ENCODE measurements at places on chromosomes 7 and 10. TPM values are rescaled to one million over a fixed set of nuclear protein-coding genes. Genes with fewer than 3 reads are reported as not detected.

Gene ZNF777
- total RNA-seq, result 9.7 TPM

Gene C10orf105
- 0.33 TPM for total RNA-seq

Gene AKR1B15
- total RNA-seq, result not detected

GRCh38 chr10:120460186-120460585 lies 3.2 kb downstream of the PLPP4 start:
- H3K36me3 ChIP-seq, result no peaks in the 10 kb centered on the region
- peaks cover 20% of the 10 kb centered on the region for H3K4me1 ChIP-seq
- no peak overlapping the region for H3K4me3 ChIP-seq
- peaks cover 22% of the 10 kb centered on the region for H3K27me3 ChIP-seq
- DNase-seq, result no peak

DNA sequence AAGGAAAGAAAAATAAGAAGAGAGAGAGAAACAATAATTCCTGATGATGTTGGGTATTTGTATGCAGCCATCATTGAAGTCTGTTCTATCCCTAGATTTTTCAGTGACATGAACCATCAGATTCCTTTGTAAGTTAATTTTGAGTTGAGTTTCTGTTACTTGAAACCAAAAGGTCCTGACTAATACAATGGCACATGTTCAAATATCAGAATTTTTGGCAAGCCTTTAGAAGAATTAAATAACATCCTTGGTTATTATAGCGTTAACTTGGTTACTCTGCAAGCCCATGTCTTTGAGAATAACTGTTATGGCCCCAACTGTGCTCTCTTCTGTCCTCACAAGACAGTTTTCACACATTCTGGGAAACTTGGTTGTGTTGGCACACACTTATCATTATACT lies 66.5 kb downstream of the SYPL1 start:
- no peaks in the 10 kb centered on the region for H3K36me3 ChIP-seq
- no peak overlapping the region for H3K27ac ChIP-seq
- no peaks in the 10 kb centered on the region for H3K27me3 ChIP-seq
- no peak for DNase-seq
- H3K4me3 ChIP-seq, result no peak overlapping the region

GRCh38 chr7:43677864-43678263 lies 51.5 kb downstream of the COA1 start:
- no peak for DNase-seq
- H3K27me3 ChIP-seq, result no peaks in the 10 kb centered on the region
- H3K4me3 ChIP-seq, result no peak overlapping the region
- no peak overlapping the region for H3K27ac ChIP-seq
- H3K36me3 ChIP-seq, result no peaks in the 10 kb centered on the region

Gene FFAR4
- not detected for total RNA-seq

Gene PON1
- not detected for total RNA-seq

Gene IFIT2
- total RNA-seq, result 0.37 TPM

DNA sequence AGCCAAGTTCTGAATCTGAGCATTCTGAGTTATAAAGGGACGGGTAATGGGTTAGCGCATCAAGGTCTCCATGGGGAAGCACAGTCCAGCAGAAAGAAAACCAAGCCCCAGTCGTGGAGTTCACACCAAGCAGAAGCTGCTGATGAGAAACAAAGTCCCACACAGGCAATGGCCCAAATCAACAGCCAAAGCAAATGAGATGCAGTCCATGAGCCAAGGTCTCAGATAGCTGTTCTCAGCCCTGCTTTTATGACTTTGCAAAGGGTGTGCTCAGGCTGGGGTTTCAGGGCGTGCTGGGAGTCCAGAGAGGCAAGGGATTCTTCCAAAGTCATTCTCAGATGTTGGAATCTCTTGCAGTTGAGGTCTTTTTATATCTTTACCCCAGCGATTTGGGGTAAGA lies 32.0 kb downstream of the THNSL1 start:
- H3K27me3 ChIP-seq, result no peaks in the 10 kb centered on the region
- no peaks in the 10 kb centered on the region for H3K36me3 ChIP-seq
- H3K4me1 ChIP-seq, result no peaks in the 10 kb centered on the region
- no peak overlapping the region for H3K27ac ChIP-seq
- no peak overlapping the region for H3K4me3 ChIP-seq

DNA sequence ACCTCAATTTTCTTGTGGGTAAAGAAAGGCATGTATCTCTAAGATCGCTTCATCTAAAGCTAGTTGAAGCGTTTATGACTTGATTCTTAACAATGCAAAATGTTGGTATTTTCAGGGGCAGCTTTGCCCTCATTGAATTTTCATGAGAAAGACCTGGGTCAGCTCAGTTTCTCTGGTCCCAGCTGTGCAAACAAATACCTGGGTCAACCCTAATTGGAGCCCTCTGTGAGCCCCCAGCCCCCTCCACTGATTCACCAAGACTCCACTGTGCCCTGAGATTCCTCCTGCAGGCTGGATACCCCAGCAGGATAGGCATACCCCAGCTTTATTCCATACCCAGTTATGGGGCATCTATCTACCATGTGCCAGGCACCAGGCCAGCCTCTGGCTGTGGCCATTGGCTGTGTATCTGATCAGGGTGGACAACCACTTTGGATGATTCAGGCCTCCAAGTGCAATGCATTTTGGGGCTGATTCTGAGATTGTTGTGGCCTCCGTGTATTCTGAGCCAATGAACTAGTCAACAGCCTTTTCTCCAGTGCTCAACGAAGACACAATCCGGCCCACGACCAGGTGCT lies 201.9 kb downstream of the MYOF start:
- H3K27me3 ChIP-seq, result no peaks in the 10 kb centered on the region
- peak overlapping the region; percentile 17 for H3K27ac ChIP-seq
- H3K36me3 ChIP-seq, result no peaks in the 10 kb centered on the region
- DNase-seq, result no peak
- H3K4me1 ChIP-seq, result peaks cover 15% of the 10 kb centered on the region
- no peak overlapping the region for H3K4me3 ChIP-seq

DNA sequence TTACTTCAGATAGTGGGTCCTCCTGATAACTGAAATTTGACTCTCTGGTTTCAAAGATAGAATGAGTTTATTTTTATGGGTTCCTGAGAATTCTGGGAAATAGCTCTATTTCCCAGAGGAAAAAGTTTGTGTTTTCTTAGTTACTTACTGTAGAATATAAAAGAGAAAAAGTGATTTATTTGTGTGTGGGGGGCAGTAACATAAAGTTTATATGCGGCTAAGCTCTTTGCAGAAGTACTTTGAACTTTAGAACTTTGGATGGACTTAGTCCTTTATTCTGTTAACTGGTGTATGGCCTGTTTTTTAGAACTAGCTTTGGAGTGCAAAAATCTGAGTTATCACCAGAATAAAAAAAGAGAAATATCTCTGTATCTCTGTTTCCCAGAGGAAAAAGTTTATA lies 157.1 kb downstream of the BBS9 start:
- no peak for DNase-seq
- H3K4me3 ChIP-seq, result no peak overlapping the region
- H3K36me3 ChIP-seq, result no peaks in the 10 kb centered on the region
- no peaks in the 10 kb centered on the region for H3K27me3 ChIP-seq
- H3K4me1 ChIP-seq, result no peaks in the 10 kb centered on the region

DNA sequence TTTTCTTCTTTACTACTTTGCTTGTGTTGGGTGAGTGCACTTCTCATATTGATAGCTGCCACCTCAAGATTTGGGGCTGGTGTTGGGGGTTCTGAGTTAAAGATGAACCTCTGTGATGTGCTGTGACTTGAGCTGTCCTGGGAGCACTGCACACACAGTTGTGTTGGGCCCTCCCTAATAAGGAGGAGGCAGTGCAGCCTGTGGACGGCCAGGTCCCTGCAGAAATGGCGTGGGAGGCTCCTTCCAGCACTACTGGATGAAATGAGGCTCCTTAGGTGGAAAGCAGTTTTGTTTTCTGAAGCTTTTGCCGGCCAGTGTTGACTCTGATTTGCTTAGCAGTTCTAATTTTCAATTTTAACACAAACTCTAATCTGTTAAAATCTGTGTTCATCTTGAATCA lies 44.0 kb downstream of the WDR37 start:
- DNase-seq, result no peak
- H3K27ac ChIP-seq, result no peak overlapping the region
- H3K36me3 ChIP-seq, result peaks cover 40% of the 10 kb centered on the region
- no peaks in the 10 kb centered on the region for H3K4me1 ChIP-seq

Gene MMD2
- total RNA-seq, result not detected

GRCh38 chr10:32961343-32961894 lies 3.4 kb upstream of the ITGB1 start:
- peaks cover 6% of the 10 kb centered on the region for H3K4me1 ChIP-seq
- no peak overlapping the region for H3K27ac ChIP-seq
- H3K36me3 ChIP-seq, result no peaks in the 10 kb centered on the region

- no peak for DNase-seq
- no peak overlapping the region for H3K4me3 ChIP-seq
- H3K4me1 ChIP-seq, result no peaks in the 10 kb centered on the region
- no peak overlapping the region for H3K27ac ChIP-seq
Measured at GRCh38 chr7:120873401-120873800, 15.5 kb upstream of the TSPAN12 start.

DNA sequence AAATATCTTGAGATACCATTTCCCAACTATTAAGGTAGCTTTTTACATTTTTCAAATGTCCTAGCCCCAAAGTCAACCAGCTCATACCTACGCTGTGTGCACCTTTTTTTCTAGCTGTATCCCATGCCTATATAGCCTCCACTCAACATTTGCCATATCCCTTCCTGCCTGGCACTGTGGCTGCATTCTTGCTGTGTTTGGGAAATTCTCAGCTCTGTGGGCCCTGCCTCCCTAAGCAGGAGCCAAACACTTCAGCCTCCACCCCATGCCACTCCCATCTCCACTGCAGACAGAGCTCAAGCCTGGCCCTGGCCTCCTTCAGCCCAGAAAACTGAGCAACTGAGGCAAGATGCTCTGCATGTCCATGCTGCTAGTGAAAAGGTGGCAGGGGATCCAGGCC lies 141.3 kb downstream of the RAB11FIP2 start:
- no peak overlapping the region for H3K4me3 ChIP-seq
- no peak for DNase-seq
- H3K4me1 ChIP-seq, result no peaks in the 10 kb centered on the region
- H3K27ac ChIP-seq, result no peak overlapping the region

Gene SLC18A3
- total RNA-seq, result not detected

Gene SEMA3C
- total RNA-seq, result 0.68 TPM

DNA sequence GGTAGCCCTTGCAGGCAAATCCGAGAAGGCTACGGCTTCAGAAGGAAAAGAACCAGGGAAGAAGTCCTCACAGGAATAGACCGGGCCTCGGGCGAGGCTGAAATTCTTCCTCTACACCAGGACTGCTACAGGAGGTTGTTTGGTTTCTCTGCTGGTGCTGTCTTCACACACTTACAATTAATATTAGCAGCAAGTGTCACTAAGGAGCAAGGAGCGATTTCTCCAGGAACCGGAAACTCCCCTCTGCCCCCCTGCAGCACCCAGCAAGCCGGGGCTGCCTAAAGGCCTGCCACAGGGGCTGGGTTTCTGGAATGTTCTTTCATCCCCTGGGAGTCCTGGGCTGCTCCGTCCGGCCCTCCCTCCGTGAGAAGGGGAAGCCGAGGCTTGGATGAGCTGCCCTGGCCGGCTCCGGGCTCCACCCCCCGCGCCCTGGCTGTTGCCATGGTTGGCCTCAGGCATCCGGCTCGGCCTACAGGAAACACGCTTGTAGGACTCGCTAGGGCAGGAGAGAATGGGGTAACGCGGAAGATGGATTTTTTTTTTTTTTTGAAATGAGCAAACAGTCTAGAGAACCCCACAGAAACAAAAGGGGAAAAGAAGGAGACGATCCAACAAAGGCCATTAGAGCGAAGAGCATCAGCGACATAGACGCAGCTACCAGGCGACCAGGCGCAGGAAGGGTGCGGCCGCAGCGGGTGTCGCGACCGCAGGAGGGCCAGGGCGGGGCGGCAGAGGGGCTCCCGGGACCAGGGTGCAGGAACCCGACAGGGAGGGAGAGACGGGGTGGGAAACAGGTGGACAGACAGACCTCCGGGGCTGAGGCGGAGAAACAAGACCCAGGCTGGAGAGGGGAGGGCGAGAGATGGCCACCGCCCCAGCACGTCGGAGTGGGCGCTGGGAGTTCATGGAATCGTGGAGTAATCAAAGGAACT lies 33.0 kb downstream of the EN2 start:
- no peaks in the 10 kb centered on the region for H3K36me3 ChIP-seq
- H3K4me1 ChIP-seq, result no peaks in the 10 kb centered on the region
- peaks cover 78% of the 10 kb centered on the region for H3K27me3 ChIP-seq
- peak overlapping the region; percentile 99 for H3K27ac ChIP-seq

- H3K36me3 ChIP-seq, result peaks cover 36% of the 10 kb centered on the region
- no peak overlapping the region for H3K27ac ChIP-seq
- no peak for DNase-seq
- H3K27me3 ChIP-seq, result no peaks in the 10 kb centered on the region
- peaks cover 2% of the 10 kb centered on the region for H3K4me1 ChIP-seq
- H3K4me3 ChIP-seq, result no peak overlapping the region
Measured at GRCh38 chr10:116925056-116925455, 75.8 kb downstream of the ENO4 start.

Data from endodermal cell (in vitro differentiated cells).